ENCODE measurements at places on chromosomes 7 and 10. TPM values are rescaled to one million over a fixed set of nuclear protein-coding genes. Genes with fewer than 3 reads are reported as not detected.

The FAM180A gene
- total RNA-seq, result not detected

GRCh38 chr10:60974463-60975149 lies 30.6 kb upstream of the RHOBTB1 start:
- DNase-seq, result no peak

GRCh38 chr7:31652063-31652326 lies 35.0 kb upstream of the PPP1R17 start:
- no peak for DNase-seq

GRCh38 chr7:67764289-67764688 lies 767.7 kb downstream of the TYW1 start:
- DNase-seq, result no peak

- DNase-seq, result no peak
These were observed 366.1 kb upstream of the ZNF32 start for GRCh38 chr10:44014644-44015250.

GRCh38 chr7:111312966-111313365 lies 222.0 kb downstream of the LRRN3 start:
- DNase-seq, result no peak

- no peak for DNase-seq
These were observed 17.6 kb upstream of the AKR1C3 start for GRCh38 chr10:5076615-5077014.

DNA sequence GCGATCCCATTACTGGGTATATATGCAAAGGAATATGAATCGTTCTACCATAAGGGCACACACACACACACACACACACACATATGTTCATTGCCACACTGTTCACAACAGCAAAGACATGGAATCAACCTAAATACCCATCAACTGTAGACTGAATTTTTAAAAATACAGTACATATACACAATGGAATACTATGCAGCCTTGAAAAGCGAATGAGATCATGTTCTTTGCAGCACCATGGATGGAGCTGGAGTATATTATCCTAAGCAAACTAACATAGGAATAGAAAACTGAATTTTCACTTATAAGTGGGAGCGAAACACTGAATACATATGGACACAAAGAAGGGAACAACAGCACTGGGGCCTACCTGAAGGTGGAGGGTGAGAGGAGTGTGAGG lies 72.5 kb downstream of the MARCHF5 start:
- no peak for DNase-seq

GRCh38 chr10:112461029-112461887 lies 14.2 kb downstream of the VTI1A start:
- DNase-seq, result no peak

The ACBD7 gene
- 8.9 TPM for total RNA-seq

The GPNMB gene
- total RNA-seq, result 0.85 TPM

The MRLN gene
- 16.0 TPM for total RNA-seq

- DNase-seq, result no peak
These were observed 31.7 kb upstream of the CYP26C1 start for GRCh38 chr10:93028883-93029282.

The TMEM225B gene
- total RNA-seq, result 0.32 TPM

GRCh38 chr7:148242294-148242821 lies 348.2 kb upstream of the C7orf33 start:
- DNase-seq, result peak; percentile 9

DNA sequence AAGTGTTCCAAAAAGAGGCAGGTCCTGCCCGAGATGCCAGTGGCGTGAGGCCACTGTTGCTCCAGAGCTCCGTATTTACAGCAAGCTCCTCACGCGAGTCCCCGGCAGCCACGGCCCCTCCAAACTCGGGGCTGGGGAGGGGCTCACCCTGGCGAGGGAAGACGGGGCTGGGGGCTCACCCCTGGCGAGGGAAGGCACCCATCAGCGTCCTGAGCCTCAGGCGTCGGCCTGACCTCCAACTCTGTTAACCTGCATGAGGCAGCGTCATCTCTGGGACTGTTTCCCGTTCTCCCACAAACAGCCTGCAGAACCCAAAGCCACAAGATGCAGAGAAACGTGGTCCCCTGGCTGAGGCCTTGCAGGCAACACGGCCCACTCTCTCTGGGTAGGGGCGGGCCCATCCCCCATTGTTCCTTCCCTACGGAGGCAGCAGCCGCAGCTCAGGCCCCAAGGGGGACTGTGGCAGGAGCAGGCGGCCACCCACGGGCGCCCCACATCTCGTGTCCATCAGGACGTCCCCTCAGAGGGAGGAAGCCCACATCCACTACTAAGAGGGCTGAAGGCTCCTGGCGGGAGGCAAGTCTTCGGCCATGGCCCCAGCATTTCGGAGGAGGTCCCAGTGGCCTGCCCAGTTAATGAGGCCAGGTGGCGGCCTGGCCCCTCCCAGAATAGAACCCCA lies 4.2 kb upstream of the ADGRA1 start:
- no peak for DNase-seq

The COL1A2 gene
- total RNA-seq, result 0.12 TPM

DNA sequence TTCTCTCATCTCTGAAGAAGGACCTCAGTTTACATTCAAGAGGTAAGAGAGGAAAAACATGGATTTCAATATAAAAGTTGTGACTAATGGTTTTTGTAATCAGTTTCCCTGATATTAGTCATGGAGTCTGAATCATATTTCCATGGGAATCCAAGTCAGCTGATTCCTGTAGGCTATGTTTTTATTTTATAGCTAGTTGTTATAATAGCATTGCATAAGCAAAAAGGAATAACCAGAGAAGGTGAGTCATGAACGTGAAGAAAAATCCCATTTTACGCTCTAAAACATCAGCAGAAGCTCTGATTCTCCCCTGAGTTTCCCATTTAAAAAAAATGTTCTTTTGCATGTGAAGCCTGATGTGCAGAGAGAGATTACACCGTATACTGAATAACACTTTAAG lies 299.3 kb downstream of the SFMBT2 start:
- no peak for DNase-seq

DNA sequence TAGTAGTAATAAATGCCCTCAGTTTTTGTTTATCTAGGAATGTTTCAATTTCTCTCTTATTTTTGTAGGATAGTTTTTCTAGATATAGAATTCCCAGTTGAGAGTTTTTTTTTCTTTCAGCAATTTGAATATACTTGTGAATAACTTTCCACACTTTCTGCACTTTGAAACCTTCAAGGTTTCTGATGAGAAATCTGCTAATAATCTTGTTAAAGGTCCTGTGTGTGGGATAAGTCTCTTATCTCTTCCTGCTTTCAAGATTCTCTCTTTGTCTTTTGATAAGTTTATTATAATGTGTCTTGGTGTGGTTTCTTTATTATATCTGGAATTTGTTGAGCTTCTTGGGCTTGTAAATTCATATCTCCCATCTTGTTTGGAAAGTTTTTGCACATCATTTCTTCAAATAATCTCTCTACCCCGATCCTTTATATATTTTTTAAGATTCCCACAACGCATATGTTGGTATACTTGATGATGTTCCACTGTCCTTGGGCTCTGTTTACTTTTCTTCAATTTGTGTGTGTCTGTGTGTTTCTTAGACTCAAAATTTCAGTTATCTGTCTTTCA lies 103.5 kb downstream of the MKX start:
- no peak for DNase-seq

DNA sequence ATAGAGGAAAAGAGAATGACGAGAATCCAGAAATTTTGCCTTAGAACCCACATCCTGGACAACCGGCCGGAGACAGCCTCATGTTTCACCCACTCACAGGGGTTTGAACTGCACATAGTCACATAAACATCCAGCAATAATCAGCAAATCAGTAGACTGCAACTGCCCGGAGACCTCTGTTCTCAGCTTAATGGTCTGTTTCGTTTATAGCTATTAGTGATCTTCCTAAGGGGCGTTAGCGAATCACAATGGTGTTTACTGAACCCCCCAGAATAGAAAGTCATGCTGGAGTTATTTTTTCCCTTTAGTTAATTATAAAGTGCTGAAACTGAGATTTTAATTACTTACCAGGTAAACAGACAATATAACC lies 98.4 kb downstream of the SFMBT2 start:
- no peak for DNase-seq

The SLC29A4 gene
- 43.1 TPM for total RNA-seq

The DKK1 gene
- total RNA-seq, result 0.56 TPM

- no peak for DNase-seq
These were observed 27.6 kb upstream of the BMS1 start for GRCh38 chr10:42755028-42755451.
